Bone marrow (tissue), 2 donors: ENCODE measurements at places on chromosomes 11 and 22.

DNA sequence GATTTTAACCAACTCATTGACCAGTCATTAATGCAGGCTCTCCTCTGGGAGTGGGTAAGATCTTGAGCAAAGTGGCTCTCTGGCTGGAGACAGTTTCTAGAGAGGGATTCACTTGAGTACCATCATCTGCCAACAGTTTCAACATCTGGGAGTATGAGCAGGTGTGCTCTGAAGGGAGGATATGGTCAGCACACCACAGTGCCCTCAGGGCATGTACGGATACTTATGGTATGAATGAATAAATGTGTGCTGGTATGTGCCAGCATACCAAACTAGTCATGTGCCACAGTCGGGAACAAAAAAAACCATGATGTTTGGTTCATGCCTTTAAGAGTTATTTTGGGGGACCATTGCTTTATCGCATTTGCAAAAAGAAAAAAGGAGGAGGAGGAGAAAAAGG is 1197.5 kb upstream of the TENM4 start:
- DNase-seq: no peak

- DNase-seq: no peak
Measured at GRCh38 chr11:73649206-73649605, 2.8 kb downstream of the PLEKHB1 start.

- no peak for DNase-seq
Measured at GRCh38 chr11:13923182-13923581, 39.3 kb upstream of the SPON1 start.

- peak; percentile 8 for DNase-seq
Measured at GRCh38 chr11:59660621-59661020, 8.2 kb downstream of the PATL1 start.

GRCh38 chr11:132137981-132138313 is 767.5 kb downstream of the NTM start:
- DNase-seq: no peak

DNA sequence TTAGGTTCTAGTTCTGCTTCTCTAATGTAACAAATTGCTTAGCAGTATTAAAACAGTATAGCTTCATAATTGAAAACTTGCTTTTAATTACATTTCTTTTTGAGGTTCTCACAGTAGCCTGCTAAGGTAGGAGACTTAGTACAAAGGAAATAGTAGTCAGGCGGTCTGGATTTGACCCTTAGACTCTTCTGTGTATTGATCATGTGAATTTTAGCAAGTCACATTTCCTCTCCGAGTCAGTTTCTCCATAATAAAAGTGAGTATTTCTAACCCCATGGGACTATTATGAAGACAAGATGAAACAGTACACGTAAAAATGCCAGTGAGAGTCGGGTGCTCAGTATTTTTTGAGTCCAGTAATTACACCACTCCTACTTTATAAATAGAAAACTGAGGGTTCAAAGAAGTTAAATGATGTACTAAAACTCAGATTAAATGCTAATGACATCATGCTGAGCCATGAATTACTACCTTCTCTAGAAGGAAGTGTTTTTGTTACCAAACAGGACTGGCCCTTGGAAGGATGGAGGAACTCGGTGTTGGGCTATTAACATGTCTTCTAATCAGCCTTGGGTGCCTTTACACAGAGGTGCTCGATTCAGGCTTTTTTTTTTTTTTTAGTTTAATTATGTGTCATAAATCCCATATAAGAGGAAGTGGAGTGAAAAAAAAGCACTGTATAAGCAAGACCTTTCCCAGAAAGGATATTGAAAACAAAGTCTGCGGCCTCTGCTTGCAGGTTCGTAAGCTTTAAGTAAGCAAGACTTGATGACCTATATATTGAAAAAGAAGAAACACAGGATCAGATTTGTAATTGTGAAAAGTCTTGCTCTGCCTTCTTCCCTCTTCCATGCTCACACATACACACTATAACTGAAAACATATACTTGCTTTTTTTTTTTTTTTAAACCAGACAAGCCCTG is 109.0 kb downstream of the EMSY start:
- no peak for DNase-seq

GRCh38 chr11:134145715-134146114 is 76.8 kb downstream of the JAM3 start:
- DNase-seq: no peak

GRCh38 chr11:59259047-59259446 is 46.3 kb upstream of the MPEG1 start:
- DNase-seq: no peak

DNA sequence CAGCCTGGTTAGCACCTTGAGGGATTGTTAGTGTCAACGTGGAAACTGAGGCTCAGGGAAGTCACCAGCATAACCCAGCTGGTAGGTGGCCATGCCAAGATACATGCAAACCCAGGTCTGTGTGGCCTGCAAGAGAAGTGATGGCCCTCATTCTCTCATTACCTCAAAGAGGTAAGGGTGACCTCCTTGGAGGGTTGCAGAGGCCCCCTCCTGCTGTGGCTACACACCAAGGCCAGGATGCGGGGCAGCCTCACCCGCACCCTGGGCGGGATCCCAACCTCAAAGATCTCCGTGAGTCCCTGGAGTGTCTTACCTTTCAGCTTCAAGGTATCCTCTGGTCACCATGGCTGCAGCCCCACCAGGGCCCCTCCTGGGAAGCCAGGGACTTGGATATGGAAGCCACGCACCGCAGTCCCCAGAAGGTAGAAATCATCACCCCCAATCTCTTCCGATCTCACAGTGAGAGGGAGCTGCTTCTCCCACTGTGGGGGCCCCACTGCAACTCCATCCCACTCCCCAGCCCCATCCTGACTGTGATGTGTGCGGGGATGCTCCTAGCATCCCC is 95.4 kb downstream of the MORC2 start:
- no peak for DNase-seq

DNA sequence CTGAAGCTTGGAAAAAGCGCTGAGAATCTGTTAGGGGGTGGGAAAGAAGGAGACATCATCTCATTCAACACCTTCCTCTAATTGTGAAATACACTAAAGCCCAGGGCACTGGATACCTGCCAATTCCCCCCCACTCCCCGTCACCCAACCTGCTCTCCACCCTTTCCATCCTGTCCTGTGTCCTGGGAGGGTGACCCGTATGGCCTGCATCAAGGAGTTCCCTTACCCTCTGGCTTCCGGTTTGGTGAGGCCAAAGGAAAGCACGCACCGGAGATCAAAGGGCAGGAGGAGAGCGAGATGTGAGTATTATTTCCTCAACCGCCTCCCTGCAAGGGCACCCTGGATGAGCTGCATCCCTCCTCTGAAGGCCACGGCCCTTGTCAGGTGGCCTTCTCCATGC is 65.0 kb upstream of the PTPRJ start:
- no peak for DNase-seq

- no peak for DNase-seq
Measured at GRCh38 chr11:75633409-75634066, 35.3 kb downstream of the MAP6 start.
